ENCODE measurements at places on chromosomes 3 and 15.
A peak's percentile ranks its signal among the peaks of the same experiment; 100 is the strongest.

- no peak for DNase-seq
Measured at GRCh38 chr3:147730284-147730683, 321.1 kb downstream of the ZIC1 start.

GRCh38 chr3:134466331-134466730, 19.5 kb downstream of the ANAPC13 start:
- no peak for DNase-seq

DNA sequence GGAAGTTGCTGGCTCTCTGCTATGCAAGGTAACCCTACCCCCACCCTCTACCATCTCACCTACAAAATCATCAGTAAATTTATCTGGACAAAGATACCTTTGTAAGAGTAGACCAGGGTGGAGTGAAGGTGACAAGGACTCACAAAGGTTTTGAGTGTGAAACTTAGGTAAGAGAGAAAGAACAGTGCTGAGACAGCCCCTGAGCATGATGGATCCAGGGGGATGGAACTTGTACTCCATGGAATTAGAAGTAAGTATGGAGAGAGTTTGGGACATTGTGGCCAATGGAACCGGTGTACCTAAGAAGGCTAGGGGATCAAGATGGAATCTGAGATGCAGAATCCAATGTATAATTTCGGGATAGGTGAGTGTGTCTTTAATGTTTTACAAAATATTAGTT, 153.0 kb upstream of the NSMCE3 start:
- no peak for DNase-seq

- DNase-seq = no peak
Measured at GRCh38 chr15:88900309-88900981, 5.1 kb upstream of the HAPLN3 start.

GRCh38 chr3:11254876-11255275, 17.3 kb upstream of the ATG7 start:
- no peak for DNase-seq

DNA sequence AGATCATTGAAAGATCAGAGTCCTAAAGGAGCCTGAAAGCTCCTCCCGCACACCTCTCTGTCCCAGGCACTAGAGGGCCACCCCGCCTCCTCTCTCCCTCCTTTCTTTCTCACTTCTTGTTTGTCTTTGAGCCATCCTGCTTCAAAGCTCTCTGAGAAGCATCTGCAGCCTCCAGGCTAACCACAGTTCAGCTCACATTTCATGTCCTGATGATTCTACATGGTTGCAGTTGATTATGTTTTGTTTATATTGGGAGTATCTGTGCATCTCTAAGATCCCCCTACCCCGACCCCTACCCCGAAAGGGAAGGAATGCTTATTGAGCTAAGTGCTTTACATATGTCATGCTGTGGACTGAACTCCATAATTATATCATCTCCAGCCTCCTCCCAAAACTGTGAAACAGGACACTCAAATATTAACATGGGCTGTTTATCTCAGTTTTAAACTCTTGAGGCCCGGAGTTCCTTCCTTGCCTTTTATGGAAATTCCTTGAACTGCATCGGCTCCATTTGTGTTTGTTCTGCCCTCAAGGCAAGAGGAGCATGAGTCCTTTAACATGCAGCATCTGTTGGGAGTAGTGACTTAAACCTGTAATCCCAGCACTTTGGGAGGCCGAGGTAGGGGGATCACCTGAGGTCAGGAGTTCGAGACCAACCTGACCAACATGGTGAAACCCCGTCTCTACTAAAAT, 30.9 kb downstream of the MGLL start:
- peak; percentile 76 for DNase-seq

- DNase-seq = no peak
Measured at GRCh38 chr3:1326546-1326945, 233.7 kb downstream of the CNTN6 start.

DNA sequence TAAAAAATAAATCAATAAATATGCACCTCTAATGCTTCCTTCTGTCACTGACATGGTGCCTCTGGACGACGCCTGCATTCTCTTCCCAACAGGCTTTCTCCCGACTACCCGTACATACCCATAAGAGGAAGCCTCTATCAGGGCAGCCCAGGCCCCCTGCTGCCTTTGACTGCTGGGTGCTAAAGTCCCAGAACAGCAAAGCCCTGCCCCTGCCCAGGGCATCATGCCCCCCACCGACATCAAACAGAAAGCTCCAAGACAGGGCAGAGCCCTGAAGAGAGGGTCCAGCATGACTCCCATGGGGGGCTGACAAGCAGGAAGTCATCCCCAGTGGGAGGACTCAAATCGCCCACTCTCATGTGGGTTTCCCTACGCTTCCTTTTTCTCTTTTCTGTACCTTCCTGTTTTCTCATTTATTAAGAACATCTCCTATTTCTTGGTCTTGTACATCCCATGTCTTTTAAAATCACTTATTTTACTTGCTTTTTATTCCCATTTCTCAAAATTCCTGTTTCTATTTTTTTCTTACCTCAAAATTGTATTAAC, 23.4 kb downstream of the XPC start:
- DNase-seq = no peak

GRCh38 chr15:82568986-82569385, 28.7 kb upstream of the RPS17 start:
- DNase-seq = no peak

- DNase-seq = no peak
Measured at GRCh38 chr3:126128504-126129397, 44.8 kb upstream of the SLC41A3 start.

DNA sequence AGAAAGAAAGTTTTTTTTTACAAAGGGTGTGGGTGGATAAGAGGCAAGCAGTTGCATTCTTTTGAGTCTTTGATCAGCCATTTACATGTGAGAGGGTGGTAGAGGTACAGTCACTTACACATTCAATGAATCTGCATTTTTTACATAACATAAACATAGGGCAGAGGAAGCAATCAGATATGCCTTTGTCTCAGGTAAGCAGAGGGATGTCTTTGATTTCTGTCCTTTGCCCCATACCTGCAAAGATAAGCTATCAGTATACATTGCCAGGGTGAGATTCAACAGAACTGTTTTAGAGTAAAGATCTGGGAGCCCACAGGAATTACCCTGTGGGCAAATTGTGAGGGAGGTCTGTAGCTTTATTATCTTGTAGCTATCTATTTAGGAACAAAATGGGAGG, 5.4 kb upstream of the PPP1R2 start:
- no peak for DNase-seq

DNA sequence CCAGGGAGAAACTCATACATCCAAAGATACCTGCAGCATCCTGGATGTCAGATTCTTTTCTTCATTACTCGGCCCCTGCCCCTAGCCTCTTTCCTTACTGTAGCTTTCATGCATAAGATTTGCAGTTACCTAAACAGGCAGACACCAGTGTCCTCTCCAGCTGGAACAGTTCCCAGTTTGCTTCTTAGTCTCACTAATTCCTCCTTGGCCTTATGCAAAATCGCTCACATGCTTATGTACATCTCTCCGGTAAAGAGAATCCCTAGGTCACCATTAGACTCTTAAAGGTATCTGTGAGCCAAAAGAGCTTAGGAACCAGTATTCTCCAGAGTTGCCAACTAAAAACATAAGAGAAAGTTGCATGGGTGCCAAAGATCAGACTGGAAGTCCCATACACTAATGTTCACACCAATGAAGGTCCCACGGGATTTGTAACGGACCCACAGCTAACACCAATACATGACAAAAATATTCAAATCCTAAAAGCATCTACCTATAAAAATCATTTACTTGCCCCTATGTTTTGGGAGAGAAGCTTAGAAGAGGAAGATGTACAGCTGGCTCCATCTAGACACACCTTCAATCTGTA, 66.6 kb downstream of the CBLB start:
- no peak for DNase-seq

DNA sequence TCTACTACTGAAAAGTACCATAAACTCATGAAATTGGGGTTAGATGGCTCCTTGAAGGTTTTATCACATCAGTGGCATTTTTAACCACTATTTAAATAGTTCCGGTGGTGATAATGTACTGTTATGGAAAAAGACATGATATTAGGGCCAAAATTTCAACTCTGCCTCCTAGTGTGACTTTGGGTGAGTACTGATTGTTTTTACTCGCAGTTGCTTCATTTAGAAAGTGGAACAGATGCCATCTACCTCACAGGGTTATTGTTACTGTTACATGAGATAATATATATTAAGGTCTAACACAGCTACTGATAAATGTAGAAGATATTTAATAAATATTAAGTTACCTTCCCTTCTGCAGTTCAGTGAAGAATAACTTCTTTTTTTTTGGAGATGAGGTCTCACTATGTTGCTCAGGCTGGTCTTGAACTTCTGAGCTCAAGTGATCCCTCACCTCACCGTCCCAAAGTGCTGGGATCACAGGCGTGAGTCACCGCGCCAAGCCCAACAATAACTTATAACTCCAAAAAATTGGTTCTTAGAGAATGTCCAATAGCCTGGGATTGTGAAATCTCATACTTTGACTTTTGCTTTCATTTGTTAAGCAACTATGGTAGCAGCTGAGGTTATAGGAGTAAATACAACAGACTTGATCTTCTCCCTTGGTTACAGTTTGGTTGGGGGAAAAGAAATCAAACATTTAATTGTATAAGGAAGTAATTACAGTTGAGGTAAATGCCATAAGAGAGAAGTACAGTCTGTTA, 48.3 kb downstream of the MEF2A start:
- no peak for DNase-seq

- no peak for DNase-seq
Measured at GRCh38 chr3:128698211-128699047, 27.6 kb upstream of the RAB7A start.

- no peak for DNase-seq
Measured at GRCh38 chr3:172557515-172558220, 34.4 kb upstream of the TNFSF10 start.

GRCh38 chr15:51267051-51267702, 71.2 kb downstream of the CYP19A1 start:
- DNase-seq = no peak

- no peak for DNase-seq
Measured at GRCh38 chr3:63595221-63595620, 57.3 kb upstream of the SNTN start.

DNA sequence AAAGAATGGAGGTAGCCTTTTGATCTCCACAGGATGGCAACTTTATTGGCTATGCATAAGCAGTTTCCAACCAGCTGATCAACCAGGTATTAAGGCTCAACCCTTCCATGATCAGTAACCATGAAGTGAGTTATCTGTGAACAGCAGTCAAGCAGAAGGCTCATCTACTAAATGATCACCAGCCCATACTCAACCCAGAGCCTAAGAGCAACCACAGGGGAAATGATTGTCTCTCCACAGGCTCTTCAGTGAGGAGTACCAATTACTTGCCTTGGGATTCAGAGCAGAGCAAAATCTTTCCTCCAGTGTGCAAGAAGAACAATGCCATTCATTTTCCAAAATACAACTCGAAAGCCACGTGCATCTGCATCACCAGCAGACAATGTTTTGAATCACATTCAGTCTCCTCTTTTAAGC, 754.8 kb downstream of the ROBO1 start:
- no peak for DNase-seq

DNA sequence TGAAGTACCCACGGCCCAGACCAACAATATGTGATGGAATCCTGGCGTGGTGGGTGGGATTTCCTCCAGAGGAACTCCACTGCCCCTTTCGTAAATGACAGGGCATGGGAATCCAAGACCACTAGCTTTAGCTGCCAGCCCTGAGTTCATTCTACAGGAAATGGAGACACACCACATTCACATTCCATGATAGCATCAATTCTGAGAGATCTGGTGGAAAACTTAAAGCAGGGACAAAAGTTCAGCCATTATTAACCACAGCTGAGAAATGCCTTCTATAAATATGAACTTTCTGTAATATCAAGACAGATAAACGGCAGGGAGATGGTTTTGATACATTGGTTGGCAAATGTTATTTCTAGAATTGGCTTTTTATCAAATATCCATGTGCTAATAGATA, 98.2 kb downstream of the FBN1 start:
- DNase-seq = no peak

DNA sequence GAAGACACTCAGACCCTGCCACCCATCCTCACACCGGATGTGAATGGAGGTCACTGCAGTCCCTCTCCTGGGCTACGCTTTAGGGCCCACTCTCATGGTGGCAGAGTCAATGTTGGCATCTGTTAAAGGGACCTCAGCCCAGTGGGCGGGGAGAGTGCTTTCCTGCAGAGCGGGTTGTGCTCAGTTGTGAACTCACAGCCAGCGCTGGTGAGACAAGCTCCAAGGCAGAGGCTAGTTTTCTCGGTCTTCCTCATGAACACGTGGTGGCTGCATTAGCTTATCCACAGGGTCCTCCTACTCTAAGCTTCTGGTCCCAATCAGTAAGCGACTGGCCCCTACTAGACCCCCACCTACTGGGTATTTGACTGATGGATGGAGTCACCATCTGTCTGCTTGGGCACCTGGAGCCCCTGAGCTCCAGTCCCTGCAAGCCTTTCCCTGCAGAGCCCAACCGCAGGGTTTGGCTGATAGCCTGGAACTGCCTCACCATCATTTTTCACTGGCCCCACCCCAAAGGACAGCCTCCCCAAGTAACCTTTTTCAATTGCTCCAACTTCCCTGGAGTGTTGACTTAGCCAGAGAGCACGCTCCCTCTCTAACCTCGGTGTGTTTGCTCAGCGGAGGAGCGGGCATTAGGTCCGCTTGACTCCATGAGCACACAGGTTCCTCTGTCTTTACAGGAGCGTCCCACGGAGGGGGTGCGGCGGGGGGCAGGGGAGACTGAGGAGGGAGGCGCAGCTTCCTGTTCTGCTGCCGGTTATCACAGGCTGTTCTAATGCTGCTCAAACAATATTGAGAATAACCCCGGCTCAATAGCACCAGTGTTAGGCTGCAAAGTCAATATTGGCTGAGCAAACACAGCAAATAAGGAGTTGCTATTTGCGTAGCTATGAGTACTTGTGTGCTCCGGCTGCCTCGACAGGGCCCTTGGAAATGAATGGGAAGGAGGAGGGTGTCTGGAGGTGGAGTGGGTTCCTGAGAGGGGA, 141.7 kb downstream of the RPLP1 start:
- DNase-seq = no peak

- DNase-seq = no peak
Measured at GRCh38 chr3:27903446-27903845, 181.3 kb upstream of the EOMES start.

GRCh38 chr15:64285871-64286270, 70.1 kb downstream of the CSNK1G1 start:
- DNase-seq = no peak

DNA sequence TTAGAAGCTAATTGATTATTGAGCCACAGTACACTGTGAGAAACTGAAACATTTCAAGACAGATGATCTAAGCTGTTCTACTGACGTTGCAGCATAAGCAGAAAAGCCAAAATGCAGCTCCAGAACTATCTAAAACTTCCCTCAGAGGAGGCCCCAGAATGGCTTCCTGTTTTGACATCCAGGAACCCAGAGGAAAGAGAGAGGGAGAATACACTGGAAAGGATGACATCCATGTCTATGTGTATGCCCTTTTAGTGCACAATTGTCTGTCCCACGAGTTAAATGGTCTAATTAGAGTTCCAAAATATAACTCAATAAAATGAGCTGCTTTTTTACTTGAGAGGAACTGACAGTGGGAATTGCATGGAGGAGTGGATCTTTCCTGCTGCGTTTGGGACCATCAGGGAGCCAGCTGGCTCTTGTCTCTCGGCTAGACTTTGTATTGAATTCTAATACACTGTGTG, 688.1 kb downstream of the ZNF385D start:
- no peak for DNase-seq

- DNase-seq = no peak
Measured at GRCh38 chr3:193777524-193777923, 184.5 kb downstream of the OPA1 start.

GRCh38 chr3:107931326-107931725, 159.5 kb downstream of the CD47 start:
- no peak for DNase-seq
